Activated CD8-positive, alpha-beta T cell treated with anti-CD3 and anti-CD28 coated beads for 36 hours (primary cell): ENCODE measurements at places on chromosomes 12 and 14. TPM values are rescaled to one million over a fixed set of nuclear protein-coding genes. Genes with fewer than 3 reads are reported as not detected.
A peak's percentile ranks its signal among the peaks of the same experiment; 100 is the strongest.

KCNK13 gene
- not detected for total RNA-seq

OTUB2 gene
- total RNA-seq: 0.25 TPM

KRT74 gene
- not detected for total RNA-seq

MMP19 gene
- total RNA-seq: not detected

SRRM4 gene
- not detected for total RNA-seq

- H3K36me3 ChIP-seq: no peaks in the 10 kb centered on the region
- peaks cover 35% of the 10 kb centered on the region for H3K27me3 ChIP-seq
- no peak overlapping the region for H3K4me3 ChIP-seq
- H3K27ac ChIP-seq: no peak overlapping the region
- no peaks in the 10 kb centered on the region for H3K4me1 ChIP-seq
Observed at GRCh38 chr12:27984275-27984674, 11.7 kb upstream of the PTHLH start.

GRCh38 chr12:214003-214741 is at the start of gene SLC6A12:
Gene SLC6A12, minus strand, starts transcription at chr12:214157. Its CDS starts 4,171 bp downstream, at chr12:209986.
- no peak within 1 kb of the TSS for H3K4me3 ChIP-seq
- H3K4me1 ChIP-seq: peaks cover 5% of the 10 kb centered on the region
- no peak for DNase-seq
- H3K27me3 ChIP-seq: peaks cover 20% of the 10 kb centered on the region

GRCh38 chr14:40393143-40393542 is 960.9 kb upstream of the FBXO33 start:
- H3K4me3 ChIP-seq: no peak overlapping the region
- no peaks in the 10 kb centered on the region for H3K27me3 ChIP-seq
- H3K27ac ChIP-seq: no peak overlapping the region
- no peak for DNase-seq
- no peaks in the 10 kb centered on the region for H3K36me3 ChIP-seq

GRCh38 chr12:127024791-127025190 is 1242.2 kb upstream of the TMEM132C start:
- H3K36me3 ChIP-seq: no peaks in the 10 kb centered on the region
- H3K27ac ChIP-seq: no peak overlapping the region
- no peaks in the 10 kb centered on the region for H3K27me3 ChIP-seq
- no peaks in the 10 kb centered on the region for H3K4me1 ChIP-seq
- no peak for DNase-seq

DNA sequence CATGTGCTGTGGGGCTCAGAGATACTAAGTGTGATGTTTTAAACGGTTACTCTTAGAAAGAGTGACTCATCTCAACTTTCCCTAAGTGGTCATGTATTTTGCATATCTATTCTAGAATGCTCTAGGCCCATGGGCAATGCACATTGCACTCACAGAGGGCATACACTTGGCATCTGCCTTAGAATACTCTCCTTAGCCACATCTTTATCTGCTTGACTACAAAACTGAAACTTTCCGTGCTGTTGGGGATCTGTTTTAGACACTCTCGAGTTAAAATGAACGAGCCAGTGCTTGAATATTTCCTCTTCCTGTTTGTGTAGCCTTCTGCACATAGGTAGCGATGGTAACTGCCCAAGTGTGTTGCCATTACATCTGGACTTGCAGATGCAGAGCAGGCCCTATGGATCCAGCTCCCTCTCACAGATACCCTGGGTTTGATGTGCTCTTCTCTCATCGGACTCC is 180.5 kb downstream of the CAND1 start:
- H3K27ac ChIP-seq: peak overlapping the region; percentile 79
- H3K27me3 ChIP-seq: peaks cover 3% of the 10 kb centered on the region
- DNase-seq: peak; percentile 50
- H3K36me3 ChIP-seq: peaks cover 20% of the 10 kb centered on the region
- peaks cover 53% of the 10 kb centered on the region for H3K4me1 ChIP-seq

DNA sequence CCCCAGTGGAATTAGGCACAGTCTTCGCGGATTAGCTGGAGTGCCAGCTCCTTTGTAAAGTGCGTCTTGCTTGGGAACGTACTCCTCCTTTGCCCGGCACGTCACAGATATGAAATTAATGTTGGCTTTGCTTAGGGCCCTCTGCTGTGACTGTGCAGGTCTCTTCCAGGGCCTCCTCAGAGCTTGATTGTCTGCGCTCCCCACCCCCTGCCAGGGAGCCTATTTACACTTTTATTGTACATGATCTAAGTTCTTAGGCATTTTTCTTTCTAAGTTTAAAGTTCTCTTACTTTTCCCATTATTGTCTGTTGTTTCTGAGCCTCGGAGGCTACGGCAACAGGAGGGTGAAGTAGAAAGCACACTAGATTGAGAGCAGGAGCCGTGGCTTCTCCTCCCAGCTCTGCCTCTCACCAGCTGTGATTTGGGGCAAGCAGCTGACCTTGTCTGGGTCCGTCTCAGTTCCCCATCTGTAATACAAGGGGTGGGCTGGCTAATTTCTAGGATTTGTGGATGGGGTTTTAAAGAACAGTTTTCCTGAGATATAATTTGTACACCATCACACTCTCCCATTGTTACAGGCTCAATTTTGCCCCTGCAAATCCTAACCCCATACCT is 81.8 kb downstream of the TSPAN9 start:
- H3K4me1 ChIP-seq: no peaks in the 10 kb centered on the region
- no peak overlapping the region for H3K4me3 ChIP-seq
- H3K27me3 ChIP-seq: no peaks in the 10 kb centered on the region
- H3K36me3 ChIP-seq: no peaks in the 10 kb centered on the region
- no peak overlapping the region for H3K27ac ChIP-seq

GRCh38 chr12:1171657-1172408 is 180.8 kb downstream of the ERC1 start:
- H3K4me3 ChIP-seq: no peak overlapping the region
- DNase-seq: no peak
- no peaks in the 10 kb centered on the region for H3K27me3 ChIP-seq
- H3K27ac ChIP-seq: no peak overlapping the region
- H3K36me3 ChIP-seq: peaks cover 8% of the 10 kb centered on the region

GRCh38 chr12:89486264-89486663 is 38.3 kb downstream of the GALNT4 start:
- H3K4me3 ChIP-seq: no peak overlapping the region
- no peak overlapping the region for H3K27ac ChIP-seq
- H3K36me3 ChIP-seq: peaks cover 25% of the 10 kb centered on the region
- no peak for DNase-seq
- H3K27me3 ChIP-seq: no peaks in the 10 kb centered on the region
- no peaks in the 10 kb centered on the region for H3K4me1 ChIP-seq

DNA sequence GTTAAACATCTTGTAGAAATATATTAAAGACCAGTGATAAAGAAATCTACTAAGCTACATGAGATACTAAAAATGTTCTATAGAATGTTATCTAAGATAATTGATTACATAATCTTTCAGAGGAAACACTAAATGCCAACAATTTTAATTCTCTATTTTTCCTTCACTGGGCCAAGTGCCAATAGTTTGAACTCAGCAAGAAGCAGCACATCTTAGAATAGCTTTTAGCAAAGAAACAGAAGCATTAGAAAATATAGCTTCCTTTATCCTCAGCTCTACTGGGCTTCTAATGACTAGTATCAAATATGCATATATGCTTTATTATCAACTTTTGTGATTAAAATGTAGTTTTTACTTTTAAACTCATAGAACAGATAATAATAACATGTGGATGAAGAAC is 461.4 kb upstream of the USP15 start:
- no peak overlapping the region for H3K4me3 ChIP-seq
- H3K4me1 ChIP-seq: no peaks in the 10 kb centered on the region
- no peaks in the 10 kb centered on the region for H3K27me3 ChIP-seq
- no peaks in the 10 kb centered on the region for H3K36me3 ChIP-seq
- H3K27ac ChIP-seq: no peak overlapping the region

DNA sequence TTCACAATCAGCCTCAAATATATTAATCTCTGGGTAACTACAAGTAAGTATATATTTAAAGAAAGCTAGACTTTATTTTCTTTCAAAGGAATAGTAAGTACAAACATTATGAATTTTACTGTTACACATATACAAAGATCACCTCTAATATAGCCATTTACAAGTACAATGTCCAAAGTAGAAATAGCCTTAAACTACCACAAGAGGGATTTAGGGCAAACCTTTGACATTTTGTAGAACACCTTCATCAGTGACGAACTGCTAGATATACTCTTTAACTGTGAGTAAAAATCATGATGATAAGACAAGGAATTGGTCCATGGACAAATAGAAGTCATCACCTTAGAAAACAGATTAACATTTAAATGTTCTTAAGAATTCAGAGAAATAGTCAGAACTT is 69.8 kb downstream of the CNTN1 start:
- no peak overlapping the region for H3K27ac ChIP-seq
- no peaks in the 10 kb centered on the region for H3K4me1 ChIP-seq
- DNase-seq: no peak
- no peaks in the 10 kb centered on the region for H3K27me3 ChIP-seq

DNA sequence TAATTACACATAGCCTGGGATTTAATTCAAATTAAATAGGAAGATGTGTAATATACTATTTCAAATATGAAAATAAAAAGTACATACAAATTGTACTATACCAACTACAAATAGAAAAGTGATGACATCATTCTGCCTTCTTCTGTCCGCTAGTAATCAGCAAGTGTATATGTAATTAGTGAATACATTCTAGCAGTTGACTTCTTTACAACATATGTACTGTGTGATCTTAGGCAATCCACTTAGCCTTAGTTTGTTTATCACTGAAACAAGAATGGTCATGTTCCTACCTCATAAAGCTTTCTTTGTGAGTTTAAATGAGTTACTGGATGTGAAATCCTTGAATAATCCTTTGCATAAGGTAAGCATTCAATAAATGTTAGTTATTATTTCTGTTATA is 7.8 kb upstream of the LUM start:
- no peaks in the 10 kb centered on the region for H3K36me3 ChIP-seq
- no peak overlapping the region for H3K4me3 ChIP-seq
- DNase-seq: no peak
- no peaks in the 10 kb centered on the region for H3K4me1 ChIP-seq

DNA sequence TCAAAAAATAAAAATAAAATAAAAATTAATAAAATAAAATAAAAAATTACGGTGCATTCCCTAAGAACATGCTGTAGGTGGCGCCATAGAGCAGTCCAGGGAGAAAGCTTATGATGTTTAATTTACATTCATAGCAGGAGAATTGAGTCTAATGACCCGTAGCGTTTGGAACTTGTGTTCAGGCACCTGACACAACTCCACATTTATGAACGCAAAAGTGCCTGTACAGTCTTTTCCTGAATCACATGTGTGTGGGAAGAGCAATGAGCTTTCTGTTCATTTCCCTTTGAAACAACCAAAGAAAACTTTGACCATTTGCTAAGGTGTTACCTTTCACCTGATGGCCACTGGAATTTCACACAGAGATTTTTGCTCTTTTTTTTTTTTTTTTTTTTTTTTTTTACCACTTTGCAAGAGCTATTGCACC is 60.6 kb upstream of the KCNA1 start:
- no peak overlapping the region for H3K4me3 ChIP-seq
- H3K4me1 ChIP-seq: no peaks in the 10 kb centered on the region
- H3K27me3 ChIP-seq: peaks cover 1% of the 10 kb centered on the region
- DNase-seq: peak; percentile 35
- H3K36me3 ChIP-seq: no peaks in the 10 kb centered on the region

GRCh38 chr12:27400856-27401354 is 45.6 kb upstream of the SMCO2 start:
- H3K27me3 ChIP-seq: peaks cover 2% of the 10 kb centered on the region
- no peak overlapping the region for H3K27ac ChIP-seq
- peaks cover 2% of the 10 kb centered on the region for H3K36me3 ChIP-seq
- no peak for DNase-seq

DNA sequence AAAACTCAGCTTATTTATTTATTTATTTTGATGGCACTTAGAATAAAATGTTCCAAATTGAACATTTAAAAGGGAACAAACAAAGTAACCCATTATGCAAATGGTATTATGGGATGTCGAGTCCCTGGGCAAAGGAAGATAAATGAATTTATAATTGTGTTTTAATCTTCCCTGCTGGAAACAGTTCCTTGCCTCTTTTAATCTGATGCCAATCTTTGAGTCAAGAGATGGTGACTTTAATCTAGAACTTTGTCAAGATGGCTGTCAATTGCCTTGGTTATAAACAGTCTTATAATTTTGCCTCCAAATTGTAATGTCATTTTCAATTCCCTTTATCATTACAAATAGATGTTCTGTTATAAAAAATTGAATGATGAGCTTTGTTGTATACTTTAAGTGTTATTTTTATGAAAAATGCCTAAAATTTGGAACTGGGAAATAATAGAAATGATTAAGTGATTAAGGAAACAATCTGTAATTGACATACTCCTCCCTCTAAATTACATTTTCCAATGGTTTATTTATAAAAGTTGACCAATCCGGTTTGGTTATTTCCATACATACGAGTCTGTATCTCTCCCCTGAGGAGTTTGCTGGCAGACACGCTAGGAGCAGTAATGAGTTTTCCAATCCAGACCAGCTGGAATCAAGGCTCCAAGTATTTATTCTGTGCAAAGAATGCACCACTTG is 134.9 kb upstream of the FRMD6 start:
- no peaks in the 10 kb centered on the region for H3K4me1 ChIP-seq
- H3K27me3 ChIP-seq: peaks cover 10% of the 10 kb centered on the region
- no peak overlapping the region for H3K4me3 ChIP-seq
- DNase-seq: no peak
- no peaks in the 10 kb centered on the region for H3K36me3 ChIP-seq
